ENCODE measurements at places on chromosomes 11 and 22.

DNA sequence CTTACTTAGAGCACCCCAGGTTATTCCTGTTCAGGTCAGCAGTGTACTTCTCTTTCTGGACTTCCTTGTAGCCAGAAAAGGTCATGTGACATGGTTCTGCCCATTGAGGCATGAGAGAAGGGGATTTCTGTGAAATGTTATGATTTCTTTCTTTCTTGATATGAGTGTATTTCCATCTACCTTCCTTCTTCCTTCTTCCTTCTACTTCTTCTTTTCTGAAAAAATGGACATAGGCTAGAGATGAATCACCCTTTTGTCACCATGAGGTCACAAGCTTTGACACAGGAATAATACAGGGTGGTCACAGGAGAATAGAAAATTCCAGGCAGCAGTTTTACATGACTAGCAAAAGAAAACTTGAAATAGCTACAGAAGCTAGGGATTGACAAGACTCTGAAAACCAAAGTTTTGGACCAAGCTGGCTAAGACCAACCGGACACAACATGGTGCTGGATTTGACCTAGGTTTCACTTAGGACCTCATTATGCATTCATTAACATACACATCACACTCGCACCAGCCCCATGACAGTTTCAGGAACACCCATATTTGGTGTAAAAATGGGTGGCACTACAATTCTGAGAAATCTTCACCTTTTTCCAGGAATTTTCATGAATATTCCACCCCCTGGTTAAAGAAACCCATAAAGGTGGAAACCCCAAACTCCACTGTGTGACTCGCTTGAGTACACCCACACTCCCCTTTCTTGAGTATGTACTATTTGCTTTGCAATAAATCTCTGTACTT is 21.2 kb upstream of the MAP6 start:
- DNase-seq: no peak

DNA sequence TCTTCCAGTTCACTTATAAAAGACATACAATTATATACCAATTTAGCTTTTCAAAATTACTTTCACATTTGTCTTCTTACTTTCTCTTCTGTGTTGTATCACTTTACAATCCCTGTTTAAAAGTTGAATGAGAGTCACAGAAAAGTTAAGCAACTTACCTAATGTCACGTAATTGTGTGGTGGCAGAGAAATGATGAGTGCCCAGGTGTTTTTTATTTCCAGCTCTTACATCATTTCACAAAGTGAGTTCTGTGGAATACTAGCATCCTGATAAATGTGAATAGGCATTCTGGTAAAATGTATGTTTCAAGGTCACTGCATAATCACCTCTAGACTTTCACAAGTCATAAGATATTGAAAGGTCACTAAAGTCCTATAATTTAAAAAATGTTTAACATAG is 133.0 kb upstream of the FIBIN start:
- no peak for DNase-seq

GRCh38 chr11:117834838-117835443 is 10.4 kb upstream of the FXYD2 start:
- no peak for DNase-seq

DNA sequence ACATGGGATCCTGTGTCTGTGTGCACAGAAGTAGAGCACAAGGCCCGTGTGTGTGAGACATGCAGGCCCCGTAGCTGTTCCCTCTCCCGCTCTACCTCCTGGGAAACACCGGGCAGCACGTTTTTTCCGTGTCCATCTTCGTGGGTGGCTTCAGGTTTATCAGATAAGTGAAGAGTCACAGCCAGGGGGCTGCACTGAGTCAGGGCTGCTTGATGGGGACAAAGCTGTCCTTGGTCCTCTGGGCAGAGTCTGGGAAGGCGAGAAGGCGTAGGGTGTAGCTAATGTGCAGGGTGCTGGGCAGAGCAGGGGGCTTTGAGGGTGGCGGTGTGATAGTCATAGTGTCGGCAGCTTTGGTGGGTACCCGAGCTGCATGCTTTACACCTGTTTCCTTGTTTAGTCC is 23.7 kb downstream of the INCENP start:
- DNase-seq: no peak

- DNase-seq: no peak
These were observed 17.7 kb upstream of the LMO2 start for GRCh38 chr11:33909552-33909951.

DNA sequence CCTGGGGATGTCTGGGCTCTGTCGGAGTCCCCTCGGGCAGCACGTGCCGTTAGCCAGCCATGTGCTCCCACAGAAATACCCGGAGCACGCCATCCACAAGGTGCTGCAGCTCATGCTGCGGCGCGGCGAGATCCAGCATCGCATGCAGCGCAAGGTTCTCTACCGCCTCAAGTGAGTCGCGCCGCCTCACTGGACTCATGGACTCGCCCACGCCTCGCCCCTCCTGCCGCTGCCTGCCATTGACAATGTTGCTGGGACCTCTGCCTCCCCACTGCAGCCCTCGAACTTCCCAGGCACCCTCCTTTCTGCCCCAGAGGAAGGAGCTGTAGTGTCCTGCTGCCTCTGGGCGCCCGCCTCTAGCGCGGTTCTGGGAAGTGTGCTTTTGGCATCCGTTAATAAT is 24.1 kb downstream of the MCM5 start:
- DNase-seq: no peak

- DNase-seq: no peak
These were observed 9.8 kb downstream of the KCNJ1 start for GRCh38 chr11:128857341-128857740.

- no peak for DNase-seq
These were observed 1188.1 kb downstream of the LRRC4C start for GRCh38 chr11:40271361-40271760.

- no peak for DNase-seq
These were observed 31.3 kb downstream of the CYTH4 start for GRCh38 chr22:37313376-37314314.

GRCh38 chr11:117144477-117145392 is 648 bp downstream of the PAFAH1B2 start:
- no peak for DNase-seq

GRCh38 chr11:70815485-70815832 is 417.1 kb downstream of the CTTN start:
- DNase-seq: no peak

- DNase-seq: no peak
These were observed 337.9 kb downstream of the LRRC4C start for GRCh38 chr11:41121600-41121999.

GRCh38 chr22:17781319-17782031 is 7.2 kb upstream of the BID start:
- no peak for DNase-seq

DNA sequence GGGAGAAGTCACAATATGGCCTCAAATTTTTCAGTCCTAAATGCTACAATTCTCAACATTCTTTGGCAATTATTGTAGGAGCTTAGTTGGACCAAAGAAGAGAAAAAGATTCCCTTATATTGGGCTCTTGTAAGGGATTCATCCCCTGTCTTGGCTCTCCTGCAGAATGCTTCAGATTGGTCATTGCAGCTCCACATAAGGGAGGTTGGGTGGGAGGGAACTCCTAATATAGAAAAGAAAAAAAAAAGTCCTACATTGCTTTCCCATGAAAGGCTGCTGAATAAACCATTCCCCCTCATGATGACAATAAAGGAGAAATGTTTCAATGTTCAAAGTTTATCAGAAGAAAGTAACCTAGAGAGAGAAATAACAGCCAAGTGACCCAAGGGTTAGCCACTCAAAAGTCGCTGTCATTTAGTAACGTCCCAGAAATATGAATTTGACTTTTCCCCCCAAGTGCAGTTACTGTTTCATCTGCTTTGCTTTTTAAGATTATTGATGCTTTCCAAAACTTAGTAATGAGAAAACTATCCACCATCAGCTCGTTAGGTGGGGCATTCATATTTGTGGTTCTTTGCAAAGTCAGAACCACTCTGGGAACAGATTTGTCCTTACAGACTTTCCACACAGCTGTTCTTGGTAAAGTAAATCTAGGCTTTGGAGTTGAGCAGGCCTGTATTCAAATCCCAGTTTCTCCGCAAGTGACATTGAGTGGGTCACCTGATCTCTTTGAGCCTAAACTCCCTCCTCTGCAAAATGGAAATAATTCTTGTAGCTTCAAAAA is 5.0 kb upstream of the SLC1A2 start:
- DNase-seq: no peak

DNA sequence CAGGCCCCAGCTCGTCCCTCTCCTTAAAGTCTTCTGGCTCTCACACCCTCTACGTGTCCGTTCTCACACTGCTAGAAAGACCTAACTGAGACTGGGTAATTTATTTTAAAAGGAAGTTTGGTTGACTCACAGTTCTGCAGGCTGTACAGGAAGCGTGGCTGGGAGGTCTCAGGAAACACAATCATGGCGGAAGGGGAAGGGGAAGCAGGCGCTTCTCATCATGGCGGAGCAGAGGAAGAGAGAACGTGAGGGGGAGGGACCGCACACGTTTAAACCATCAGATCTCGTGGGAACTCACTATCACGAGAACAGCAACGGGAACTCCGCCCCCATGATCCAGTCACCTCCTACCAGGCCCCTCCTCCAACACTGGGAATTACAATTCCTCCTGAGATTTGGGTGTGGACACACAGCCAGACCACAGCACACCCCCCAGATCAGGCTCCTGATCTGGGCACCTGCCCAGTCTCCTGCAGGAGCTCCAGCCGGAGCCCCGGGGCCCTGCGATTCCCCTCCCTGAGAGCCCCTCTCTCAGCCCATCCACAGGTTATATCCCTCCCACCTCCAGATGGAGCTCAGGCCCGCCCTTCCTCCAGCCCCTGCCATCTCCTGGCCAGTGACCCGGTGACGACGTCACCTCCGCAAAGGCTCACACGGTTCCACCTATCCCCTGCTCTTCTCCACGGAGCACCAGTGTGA is 170.2 kb downstream of the BRD1 start:
- peak; percentile 53 for DNase-seq

DNA sequence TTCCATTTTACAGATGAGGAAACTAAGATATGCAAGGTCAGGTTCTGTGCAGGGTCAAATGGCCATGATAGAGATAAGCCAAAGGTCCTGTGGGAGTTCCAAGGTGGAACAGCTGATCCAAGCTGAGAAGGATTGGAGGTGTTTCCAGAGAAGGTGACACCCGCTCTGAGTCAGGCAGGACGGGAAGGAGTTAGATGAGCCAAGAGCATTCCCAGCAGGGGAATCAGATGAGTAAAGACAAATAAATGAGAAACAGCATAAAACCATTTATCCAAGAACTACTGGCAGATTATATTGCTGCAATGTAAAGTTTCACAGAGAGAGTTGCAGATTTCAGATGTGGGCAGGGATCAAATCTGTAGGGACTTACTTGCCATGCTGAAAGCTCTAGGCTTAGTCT is 18.9 kb upstream of the HEPHL1 start:
- DNase-seq: no peak
